ENCODE measurements at places on chromosomes 2 and 18.
A peak's percentile ranks its signal among the peaks of the same experiment; 100 is the strongest.

DNA sequence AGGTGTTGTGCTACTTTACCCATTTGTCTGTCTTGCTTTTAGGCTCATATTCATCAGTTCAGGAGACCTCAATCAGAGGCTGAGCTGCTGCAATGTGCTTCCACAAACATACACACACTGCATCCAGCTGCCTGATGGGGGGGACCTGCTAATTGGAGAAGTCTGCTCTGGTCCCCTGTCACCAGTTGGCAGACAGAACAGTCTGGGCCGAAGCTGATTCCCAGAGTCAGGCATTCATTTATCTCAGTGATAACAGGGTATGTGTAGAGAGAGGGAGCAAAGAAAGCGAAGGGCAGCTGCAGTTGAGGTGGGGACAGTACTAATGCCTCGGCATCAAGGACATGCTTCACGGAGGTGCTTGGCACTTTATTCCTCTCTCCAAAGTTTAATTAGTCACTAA, 584.3 kb upstream of the PIK3C3 start:
- DNase-seq, result no peak

DNA sequence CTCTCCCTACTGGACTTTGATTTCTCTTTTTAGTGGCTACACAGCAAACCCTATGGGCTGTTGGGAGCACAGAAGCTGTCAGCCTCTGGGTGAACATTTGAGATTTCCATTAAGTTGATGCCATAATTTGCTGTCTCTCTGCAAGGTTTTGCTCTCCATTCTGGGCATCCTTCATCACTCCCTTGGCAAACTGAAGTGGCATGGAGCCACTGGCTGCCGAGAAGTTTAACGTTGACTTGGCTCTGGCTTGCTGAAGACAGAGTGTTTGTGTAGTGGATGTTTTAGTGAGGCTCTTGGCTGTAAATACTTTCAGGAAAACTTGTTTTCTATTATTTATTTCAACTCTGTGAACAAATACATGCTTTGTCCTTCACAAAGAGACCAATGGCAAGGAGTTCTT, 91.5 kb downstream of the ALK start:
- no peak for DNase-seq

DNA sequence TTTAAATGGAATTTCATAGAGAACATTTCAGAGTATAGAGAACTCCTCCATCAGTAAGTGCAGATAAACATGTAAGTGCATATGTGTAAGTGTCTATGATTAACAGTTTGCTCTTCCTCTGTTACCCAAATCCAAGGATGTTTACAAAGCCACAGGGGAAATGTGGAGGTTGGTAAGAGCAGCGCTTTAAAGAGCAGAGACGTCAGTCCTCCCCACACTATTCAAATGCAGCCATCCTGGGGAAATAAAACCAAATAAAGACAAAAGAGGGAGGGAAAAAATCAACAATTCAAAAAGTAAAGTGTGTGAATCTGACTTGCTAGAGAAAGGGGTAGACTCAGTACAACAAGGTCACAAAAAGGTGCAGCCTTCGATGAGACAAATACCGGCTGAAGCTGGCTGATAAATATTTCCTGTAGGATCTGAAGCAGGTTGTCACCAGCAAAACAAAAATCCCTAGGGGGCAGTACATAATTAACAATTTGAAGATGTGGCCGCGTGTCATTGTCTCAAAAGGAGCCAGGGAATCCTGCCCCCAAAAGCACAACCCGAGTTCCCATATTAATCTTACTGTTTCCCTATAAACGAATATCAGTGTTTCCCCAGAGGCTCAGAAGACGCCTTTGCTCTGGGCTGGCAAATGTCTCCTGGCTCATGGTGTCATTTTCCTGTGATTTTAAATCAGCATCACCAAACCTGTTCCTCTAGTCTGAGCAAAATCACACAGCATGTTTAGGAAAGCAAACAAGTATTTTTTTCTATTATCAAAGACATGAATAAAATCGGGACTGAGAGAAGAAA, 216.5 kb downstream of the CDCA7 start:
- peak; percentile 17 for DNase-seq

GRCh38 chr18:50992351-50992762, 24.5 kb downstream of the ELAC1 start:
- DNase-seq, result no peak

All from nephron progenitor cell (in vitro differentiated cells).